Stimulated activated CD4-positive, alpha-beta T cell treated with anti-CD3 and anti-CD28 coated beads, Interleukin-15, amount 100 ng/mL, for 1 hour (primary cell): ENCODE measurements at places on chromosomes 12 and 14.

- DNase-seq, result no peak
Observed at GRCh38 chr12:70919176-70919575, 1.4 kb downstream of the PTPRR start.

DNA sequence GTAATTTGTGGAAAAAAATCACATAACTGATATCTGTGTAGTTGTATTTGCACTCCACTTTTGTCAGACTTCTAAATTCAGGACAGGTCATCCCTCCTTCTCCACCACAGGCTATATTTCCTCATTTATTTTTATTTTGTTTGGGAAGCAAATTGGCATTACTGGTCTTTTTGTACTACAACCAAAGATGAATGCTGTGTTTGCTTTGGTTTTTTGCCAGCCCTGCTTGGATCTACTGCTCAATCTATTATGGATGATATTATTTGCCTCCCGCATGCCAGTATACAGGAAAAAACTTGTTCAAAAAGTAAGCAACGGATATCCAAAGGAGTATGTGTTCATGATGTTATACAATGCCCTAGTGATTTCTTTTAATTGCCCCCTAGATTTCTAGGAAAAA is 948.8 kb downstream of the TRHDE start:
- no peak for DNase-seq

DNA sequence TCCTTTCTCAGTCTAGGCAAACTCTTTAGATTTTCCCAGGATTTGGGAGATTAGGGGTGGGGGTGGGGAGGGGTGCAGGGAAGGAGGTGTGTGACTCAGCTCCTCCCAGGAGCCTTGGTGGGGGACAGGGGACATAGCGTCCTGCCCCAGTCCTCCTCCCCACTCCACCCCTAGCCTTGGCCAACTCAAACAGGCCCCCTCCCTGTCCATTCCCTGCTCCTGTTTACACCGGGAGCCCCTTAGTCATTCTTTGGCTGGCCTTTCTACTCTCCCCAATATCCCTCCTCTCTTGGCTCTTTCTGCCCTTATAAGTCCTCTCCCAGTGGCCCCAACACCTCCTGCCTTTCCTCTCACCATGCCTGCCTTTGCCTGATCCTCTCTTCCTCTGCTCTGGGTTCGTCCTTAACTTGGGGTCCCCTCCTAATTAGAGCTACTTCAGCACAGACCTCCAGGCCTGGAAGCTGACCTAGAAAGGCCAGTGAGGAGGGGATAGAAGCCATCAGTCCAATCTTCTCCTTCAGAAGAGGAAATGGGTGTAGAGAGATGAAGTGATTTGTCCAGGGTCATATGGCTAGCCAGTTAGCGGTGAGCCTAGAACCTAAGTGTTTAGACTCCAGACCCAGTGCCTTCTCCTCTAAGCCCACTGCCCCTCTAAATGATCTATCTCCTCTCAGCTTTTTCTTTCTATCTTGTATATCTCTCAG is 2.3 kb upstream of the ITGA5 start:
- no peak for DNase-seq

DNA sequence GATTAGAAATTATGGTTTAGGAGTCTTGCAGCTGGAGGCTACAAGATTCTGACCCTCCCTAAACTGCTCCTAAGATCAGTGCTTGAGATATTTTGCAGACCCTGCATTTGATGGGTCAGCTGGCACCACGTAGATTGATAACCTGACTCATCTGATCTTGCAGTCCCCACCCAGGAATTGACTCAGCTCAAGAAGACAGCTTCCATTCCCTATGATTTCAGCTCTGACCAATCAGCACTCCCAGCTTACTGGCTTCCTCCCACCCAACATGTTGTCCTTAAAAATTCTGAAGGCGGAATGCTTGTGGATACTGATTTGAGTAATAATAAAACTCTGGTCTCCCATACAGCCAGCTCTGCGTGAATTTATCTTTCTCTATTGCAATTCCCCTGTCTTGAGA is 23.2 kb upstream of the MTHFD1 start:
- no peak for DNase-seq

GRCh38 chr14:82830596-82830995 is 1296.9 kb upstream of the SEL1L start:
- no peak for DNase-seq

DNA sequence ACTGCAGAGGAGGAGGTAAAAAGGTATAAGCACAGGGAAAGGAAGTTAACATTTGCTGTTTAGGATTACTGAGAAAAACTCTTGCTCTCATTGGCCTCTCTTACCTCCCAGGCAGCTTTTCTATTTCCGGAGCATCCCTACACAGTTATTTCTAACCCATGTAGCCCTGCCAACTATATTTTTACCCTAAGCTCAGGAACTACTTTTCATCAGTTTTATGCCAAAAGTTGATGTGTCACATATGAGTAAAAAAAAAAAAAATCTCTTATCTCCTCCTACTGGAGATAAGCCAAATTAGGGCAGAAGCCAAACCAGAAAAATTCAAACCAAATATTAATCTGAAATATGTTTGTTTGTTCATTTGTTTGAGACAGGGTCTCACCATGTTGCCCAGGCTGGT is 34.4 kb upstream of the PSMA6 start:
- no peak for DNase-seq

DNA sequence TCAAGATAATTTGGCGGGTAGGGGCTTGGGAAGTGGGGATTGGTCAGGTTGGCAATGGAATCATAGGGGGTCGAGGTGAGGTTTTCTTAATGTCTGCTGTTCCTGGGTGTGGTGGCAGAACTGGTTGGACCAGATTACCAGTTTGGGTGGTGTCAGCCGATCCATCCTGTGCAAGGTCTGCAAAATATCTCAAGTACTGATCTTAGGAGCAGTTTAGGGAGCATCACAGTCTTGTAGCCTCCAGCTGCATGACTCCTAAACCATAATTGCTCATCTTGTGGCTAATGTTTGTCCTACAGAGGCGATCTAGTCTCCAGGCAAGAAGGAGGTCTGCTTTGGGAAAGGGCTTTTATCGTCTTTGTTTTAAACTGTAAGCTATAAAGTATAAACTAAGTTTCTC is 868.4 kb downstream of the DIO2 start:
- no peak for DNase-seq

- DNase-seq, result no peak
Observed at GRCh38 chr12:39138268-39138667, 232.9 kb upstream of the CPNE8 start.

DNA sequence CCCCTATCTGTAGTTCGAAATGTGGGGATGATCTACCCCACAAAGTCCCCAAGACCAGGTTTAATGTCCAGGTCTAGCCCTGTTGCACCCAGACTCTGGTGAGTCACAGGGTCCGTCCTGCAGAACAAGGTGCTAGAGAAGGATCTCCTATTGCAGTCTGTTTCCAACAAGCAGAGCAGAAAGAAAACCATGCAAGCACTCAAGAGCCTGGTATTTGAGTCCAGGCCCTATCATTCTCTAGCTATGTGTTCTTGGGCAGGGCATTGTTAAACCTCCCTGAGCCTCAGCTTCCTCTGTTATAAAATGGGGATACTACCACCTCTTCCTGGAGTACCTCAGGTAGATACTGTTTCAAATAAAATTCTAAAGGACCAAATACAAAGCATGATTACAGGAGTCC is 24.4 kb downstream of the MAP3K9 start:
- no peak for DNase-seq

- no peak for DNase-seq
Observed at GRCh38 chr12:4311776-4312175, 9.2 kb upstream of the TIGAR start.

GRCh38 chr14:96297000-96297399 is 41.0 kb downstream of the BDKRB1 start:
- DNase-seq, result no peak

DNA sequence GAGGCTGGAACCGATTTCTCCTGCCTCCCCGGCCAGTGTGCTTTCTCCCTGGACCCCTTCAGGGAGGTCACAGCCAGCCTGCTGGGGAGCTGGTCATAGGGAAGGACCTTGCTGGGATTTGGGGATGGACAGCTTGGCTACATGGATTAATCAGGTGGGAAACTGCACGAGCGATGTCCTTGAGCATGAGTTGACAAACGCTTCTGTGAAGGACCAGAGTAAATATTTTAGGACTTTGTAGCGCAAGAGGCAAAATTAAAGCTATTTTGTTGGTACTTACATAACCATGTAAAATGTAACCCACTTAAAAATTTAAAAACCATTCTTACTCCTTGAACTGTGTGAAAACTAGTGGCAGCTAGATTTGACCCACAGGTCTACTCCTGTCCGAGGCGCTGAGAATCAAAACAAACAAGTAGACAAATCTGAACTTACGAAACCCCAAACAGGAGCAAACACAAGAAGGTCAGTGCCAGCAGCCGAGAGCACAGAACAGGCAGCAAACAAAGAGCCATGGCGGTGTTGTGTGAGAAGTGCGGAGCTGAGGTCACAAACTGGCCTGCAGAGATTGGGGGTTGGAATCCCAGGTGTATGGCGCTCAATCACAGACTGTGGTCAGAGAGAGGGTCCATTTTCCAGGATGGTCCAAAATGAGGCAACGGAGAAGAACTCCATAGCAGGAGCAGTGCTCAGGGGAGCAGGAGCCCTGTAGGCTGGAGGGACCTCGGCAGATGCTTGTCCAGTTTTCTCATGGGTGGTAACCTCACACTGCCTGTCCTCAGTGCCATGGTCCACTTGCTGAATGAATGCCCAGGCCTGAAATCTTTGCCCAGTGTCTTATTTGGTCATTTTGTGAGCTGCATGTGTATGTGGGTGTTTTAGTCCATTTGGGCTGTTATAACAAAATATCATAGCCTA is 79.2 kb upstream of the CLMN start:
- no peak for DNase-seq

DNA sequence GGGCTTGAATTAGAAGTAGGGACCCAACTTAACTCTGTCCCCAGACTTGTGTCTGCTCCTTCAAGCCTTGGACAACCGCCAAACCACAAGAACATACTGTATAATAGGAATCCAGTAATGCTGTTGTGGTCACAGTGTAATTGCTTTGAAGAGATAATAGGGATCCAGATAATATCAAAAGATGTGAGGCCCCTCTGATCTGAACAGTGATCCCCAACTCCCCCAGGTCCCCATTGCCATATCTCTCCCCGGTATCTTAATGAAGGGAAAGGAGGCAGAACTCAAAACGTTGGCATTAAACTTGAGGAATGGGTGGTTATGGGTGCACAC is 8.5 kb upstream of the PLEKHH1 start:
- no peak for DNase-seq

GRCh38 chr12:15931590-15932053 is 20.5 kb downstream of the DERA start:
- DNase-seq, result no peak
